Right renal pelvis (tissue), 4 donors: ENCODE measurements at places on chromosomes 5 and 9. TPM values are rescaled to one million over a fixed set of nuclear protein-coding genes. Genes with fewer than 3 reads are reported as not detected.

DNA sequence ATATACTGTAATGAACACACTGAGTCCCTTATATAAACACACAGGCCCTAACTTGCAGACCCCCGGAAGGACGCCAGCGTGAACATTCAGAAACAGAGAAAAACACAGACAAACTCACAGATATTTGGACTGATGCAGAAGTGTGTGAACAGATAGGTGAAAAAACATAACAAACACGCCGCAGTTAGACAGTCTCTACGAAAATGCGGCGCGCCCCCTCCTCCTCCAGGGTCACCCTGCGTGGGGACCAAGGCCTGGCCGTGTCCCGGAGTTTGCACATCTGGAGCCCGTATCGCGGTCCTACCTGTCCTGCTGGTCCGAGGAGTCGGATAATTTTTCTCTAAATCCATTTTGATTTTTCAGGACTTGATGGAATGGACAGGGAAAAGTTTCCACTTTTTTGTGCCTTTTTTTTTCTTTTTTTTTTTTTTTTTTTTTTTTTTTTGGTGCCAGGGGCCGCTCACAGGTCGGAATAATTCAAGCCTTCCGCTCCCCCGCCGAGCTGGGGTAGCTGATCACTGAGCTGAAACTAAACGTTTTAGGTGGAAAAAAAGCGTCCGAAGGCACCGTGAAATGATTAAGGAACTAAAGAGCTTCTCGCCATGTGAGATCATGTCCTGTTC lies at the start of gene PAX5:
TSS of gene PAX5 (minus strand) at position 587 of the 623 bp plus-strand sequence. CDS start at position 350, 237 bp downstream.
- no peak for DNase-seq

DNA sequence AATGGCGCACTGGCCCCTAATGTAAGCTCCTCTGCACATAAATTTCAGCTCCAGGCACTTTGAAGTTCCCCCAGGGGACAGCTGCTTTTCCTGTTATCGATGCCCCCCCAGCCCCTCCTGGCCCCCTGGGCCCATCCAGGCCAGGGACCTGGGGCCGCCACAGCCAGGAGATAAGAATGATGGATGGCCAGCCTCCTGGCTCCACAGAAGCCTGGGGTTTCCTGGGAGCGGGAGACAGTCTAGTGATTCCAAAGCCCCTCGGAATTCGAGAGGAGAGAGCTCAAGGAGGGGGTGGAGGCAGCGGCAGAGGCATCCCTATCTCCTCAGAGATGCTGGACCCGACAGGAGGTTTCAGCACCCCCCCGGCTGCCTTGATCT lies 98.4 kb upstream of the HAND1 start:
- no peak for DNase-seq

DNA sequence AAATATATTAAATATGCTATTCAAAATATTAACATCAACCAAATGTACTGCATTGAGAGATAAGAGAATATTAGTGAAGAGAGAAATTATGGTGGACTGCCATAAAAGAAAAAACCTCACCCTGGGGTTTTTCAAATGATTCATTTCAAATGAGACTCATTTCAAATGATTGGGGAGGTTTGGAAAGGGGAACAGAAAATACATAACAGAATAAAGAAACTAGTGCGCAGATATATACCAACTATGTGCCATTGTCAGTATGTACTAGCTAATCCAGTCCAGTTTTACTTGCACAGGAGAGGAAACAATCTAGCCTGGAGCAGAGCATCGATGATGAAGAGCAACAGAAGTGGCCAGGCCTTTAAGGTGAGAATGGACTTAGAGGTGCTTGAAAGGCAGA lies 651.6 kb upstream of the RORB start:
- no peak for DNase-seq

DNA sequence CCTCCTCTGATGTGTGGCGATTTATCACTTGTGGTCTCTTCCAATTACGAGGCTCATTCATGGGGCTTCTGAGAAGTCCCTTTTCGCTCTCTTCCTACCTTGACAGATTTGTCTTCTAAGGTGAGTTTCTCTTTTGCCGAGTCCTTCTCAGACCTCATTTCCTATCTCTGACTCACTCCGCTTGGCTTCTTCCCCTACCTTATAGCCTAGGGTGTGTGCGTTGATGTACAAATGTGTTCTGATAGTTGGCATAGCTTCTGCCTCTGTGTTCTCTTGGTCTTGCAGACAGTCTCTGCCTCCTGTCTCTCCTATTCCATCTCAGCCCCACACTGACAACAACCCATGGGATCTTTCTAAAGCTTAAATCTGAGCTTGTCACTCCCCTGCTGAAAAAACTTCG lies 56.9 kb upstream of the SHB start:
- DNase-seq = no peak

DNA sequence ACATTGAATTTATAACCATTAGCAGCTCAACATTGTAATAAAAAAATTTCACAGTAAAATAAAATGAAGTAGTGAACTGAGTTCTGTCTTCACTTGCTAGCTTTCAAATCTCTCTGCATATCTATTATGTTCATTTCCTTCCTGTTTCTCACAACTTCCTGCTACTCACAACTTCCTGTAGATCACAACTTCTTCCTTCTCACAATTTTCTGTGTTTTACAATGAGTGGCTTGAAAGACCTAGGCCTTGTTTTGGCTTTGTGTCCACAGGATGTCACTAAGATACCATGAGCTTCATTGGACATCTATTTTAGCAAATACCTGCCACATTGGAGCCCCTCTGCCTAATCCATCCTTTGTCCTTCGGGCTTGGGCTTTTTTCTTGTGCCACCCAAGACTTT lies 480.3 kb upstream of the ADAMTS16 start:
- no peak for DNase-seq

- no peak for DNase-seq
These were observed 719.4 kb downstream of the MAT2B start for GRCh38 chr5:164224772-164225171.

DNA sequence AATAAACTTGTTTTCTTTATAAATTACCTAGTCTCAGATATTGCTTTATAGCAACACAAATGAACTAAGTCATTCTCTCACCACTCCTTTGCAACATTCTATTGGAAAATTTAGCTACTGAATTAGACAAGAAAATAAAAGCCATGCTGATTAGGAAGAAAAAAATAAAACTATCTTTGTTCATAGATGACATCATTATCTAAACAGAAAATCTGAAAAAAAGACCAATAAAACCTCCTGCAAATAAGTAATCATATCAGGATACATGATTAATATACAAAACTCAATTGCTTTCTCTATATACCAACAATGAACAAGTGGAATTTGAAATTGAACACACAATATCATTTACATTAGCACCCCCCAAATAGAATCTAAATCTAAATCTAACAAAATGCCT lies 455.3 kb upstream of the KIF2A start:
- DNase-seq = no peak

DNA sequence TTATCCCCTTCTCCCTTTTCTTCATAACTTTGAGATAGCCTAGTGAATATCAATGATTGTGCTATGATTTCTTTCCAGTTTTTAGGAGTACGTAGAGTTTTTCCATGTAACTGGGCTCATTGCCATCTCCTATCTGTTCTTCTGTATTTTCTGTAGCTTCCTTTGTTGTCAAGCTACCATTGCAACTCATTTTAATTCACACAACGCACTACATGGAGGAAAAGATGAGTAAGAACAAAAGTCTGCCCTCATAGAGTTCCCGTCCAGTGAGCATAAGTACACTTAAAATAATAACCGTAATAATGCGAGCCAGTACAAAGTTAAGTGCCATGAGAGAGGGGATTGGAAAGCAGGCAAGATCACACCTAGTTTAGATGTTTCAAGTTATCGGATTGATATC lies 177.7 kb downstream of the PAM start:
- no peak for DNase-seq

DNA sequence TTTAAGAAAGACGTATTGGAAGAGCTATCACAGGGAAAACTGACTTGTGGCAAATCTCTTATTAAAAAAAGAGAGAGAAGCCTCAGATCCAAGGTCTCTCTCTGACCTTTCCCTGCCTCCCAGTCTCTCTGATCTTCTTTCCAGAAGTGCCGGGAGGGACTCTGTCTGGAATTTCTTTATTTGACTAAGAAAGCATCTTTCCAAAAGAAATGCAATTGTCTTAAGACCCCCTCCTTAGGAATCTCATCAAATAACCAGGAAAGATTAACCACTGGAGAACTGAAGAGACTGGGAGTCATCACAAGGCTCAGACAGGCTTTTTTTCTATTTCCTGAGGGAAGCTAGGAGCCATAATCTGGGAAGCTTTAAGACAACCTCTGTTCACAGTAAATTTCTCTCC lies 4.6 kb downstream of the C1QTNF3 start:
- no peak for DNase-seq

DNA sequence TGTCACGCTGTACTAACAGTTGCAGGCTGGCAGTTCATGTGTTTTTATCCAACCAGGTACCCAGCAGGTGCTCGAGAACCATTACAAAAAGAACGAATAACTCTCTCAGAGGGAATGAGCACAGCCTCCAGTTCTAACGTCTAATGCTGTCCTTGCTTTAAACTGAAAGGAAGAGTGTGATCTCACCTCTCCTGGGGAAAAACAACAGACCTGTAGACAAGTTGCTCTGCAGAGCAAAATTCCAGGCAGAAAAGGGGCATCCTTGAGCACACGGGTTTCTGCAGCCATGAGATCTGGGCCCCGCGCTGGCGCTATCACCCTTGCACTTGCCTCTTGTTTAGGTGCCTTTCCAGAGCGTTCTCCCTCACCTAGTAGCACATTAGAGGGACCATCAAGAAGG lies 92.5 kb upstream of the DNAH5 start:
- DNase-seq = no peak

HACD4 gene
- polyA plus RNA-seq = 3.7 TPM

IL4 gene
- 0.09 TPM for polyA plus RNA-seq

LRRC14B gene
- not detected for polyA plus RNA-seq

CDH6 gene
- 66.2 TPM for polyA plus RNA-seq

EMB gene
- 3.9 TPM for polyA plus RNA-seq

LCN2 gene
- polyA plus RNA-seq = 0.43 TPM

NFX1 gene
- 32.5 TPM for polyA plus RNA-seq
